Motor neuron (in vitro differentiated cells): ENCODE measurements at places on chromosomes 2 and 18. TPM values are rescaled to one million over a fixed set of nuclear protein-coding genes. Genes with fewer than 3 reads are reported as not detected.

The RAB31 gene
- 5.8 TPM in 2 replicates for total RNA-seq

The MFSD2B gene
- 0.32 and 0.63 TPM in 2 replicates for total RNA-seq

The CFAP53 gene
- total RNA-seq: 0.54 TPM in 2 replicates

The ZNF397 gene
- total RNA-seq: 48.0 and 53.1 TPM in 2 replicates

The TMEM247 gene
- not detected in 2 replicates for total RNA-seq

The MC5R gene
- not detected in 2 replicates for total RNA-seq

The RHOB gene
- total RNA-seq: 53.0 and 53.9 TPM in 2 replicates

The PKDCC gene
- 36.5 and 39.5 TPM in 2 replicates for total RNA-seq

The MYOM1 gene
- total RNA-seq: 0.42 and 0.60 TPM in 2 replicates

The CYP27C1 gene
- total RNA-seq: 0.18 and 1.6 TPM in 2 replicates

The KCTD1 gene
- 20.3 and 21.5 TPM in 2 replicates for total RNA-seq

The CCBE1 gene
- total RNA-seq: 0.32 and 0.71 TPM in 2 replicates

The ZNF407 gene
- total RNA-seq: 23.5 and 23.6 TPM in 2 replicates

DNA sequence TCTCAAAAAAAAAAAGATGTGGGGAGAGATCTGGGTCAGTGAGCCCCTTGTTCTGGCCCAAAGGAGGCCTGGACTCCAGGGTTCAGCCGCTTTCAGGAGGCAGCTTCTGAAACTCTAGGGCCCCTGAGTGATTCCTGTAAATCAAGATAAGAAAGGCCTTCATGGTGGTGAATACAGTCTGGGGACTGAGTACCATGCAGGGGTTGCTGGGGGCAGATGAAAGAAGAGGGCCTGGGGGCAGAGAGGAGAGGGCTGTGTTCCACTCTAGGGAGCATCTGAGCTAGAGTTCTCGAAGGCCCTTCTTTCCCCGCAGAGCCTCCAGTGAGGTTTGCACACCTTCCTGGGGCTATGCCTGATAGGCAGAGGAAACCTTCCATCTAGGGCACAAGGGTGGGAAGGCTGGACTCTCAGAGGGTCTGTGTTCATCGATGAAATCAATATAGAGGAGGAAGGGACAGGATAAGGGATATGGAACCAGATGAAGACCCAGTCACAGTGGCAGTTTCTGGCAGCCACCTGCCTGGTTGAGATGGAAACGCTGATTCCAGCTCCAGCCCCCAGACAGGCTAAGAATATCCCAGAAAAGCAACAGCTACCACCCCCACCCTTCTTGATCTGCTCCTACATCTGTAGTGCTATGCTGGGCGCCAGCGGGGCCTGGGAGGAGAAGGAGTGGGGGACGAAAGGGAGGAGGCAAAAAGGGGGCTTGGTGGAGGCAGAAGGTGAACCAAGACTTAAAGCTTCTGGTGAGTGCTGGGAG lies 4.7 kb upstream of the CDK5R2 start:
- ATAC-seq: no peak

DNA sequence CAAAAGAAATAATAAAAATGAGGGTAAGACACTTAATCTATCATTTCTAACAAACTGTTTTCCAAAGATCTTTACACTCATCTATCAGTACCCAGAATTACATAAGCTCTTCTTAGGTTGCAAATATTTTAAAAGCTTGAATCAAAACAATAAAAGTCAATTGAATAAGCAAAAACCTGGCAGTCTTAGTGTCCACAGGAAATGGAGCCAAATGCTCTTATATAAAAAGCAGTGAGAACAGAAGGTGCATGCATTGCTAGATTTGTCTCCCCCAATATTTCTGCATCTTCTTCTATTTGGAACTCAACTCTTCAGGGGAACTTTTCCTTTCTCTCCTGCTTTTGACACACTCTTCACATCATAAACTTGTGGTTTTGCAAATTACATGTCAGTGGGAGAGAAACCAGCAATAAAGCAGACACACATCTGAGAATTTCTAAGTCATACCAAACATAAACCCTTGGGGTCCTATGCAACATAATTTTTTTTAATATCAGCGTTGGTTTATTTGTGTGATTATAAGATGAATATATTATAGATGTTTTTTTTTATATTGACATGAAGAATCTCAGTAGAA lies 343.9 kb upstream of the ACVR2A start:
- no peak for ATAC-seq

DNA sequence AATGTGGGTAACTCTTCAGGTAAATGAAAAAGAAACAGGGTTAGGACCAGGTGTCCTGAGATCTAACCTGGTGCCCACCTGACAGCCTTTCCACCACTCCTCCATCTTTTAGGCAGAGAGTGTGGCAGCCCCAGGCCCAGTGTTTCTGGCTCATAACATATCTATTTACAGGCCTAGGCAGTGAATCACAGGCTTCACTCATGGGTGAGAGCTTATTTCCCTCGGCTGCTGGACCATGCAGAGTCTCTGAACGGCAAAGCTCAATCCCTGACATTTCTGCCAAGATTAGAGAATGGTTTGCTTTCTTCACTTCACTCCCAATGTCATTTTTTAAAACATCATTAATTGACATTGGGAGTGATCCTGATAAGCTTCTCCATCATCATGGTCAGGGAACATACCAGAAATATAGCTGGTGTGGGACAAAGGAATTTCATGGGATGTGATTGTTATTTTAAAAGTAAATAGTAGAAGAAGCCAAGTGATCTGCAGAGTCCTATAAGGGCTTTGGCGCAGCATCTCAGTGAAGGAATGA lies 323.9 kb downstream of the SETBP1 start:
- ATAC-seq: no peak

DNA sequence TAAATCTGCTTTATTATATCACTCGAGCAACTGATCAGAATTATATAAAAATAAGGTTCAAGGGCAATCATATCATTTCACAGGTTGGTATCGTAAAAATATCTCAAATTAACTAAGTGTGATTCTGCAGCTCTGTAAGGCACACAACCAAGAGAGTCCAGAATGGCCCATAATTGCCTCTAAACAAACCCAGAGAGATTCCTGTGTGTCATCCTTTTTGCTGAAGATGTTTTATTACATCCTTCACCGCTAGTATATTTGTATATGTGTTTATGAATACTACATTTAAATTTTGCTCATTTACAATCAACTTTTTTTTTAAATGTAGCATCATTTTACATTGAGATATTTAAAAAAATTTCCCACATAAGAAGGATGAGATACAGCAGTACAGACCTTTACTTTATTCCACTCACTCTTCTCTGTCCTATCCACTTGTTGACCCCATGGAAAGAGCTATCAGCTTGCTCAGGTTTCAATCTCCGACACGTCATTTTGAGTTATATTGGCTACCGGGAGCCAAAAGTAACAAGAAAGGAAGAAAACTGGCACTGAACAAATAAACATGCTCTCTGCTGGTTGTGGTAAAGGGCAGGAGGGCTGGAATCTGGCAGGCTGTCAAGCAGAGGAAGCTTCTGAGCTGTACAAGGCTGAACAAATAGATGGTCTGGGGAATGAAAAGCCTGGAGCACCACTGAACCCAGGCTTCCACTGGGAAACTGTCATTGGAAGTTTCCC lies 23.1 kb downstream of the PLA2R1 start:
- ATAC-seq: no peak

DNA sequence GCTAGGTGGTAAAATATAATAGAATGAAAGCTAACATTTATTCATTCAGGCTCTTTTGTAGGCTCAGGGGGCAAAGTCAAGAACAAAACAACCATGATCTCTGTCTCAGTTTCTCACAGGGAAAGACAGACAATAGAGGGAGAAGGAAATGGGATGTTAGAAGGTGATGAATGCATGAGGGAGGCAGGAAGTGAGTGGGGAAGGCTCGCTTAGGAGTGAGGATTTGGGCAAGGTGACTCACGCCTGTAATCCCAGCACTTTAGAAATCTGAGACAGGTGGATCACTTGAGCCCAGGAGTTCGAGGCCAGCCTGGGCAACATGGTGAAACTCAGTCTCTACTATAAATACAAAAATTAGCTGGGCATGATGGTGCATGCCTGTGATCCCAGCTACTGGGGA lies 88.4 kb downstream of the CTIF start:
- ATAC-seq: no peak

DNA sequence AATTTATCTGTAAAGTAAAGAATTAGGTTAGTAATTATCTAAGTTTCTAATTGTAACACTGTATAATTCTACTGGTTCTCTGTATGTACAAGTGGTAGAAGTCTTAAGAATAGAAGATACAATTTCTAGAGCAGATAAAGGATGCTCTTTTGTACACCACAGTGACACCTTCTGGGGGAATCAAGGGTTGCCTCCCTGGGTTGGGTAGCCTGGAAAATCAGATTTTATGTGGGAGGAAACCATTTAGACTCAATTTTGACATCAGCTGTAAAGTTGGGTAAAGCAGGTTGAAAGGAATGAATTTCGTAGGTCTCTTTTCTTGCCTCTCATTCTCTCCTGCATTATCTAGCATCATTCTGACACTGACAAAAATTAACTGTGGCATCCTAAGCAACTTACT lies 354.8 kb downstream of the DCC start:
- ATAC-seq: no peak

DNA sequence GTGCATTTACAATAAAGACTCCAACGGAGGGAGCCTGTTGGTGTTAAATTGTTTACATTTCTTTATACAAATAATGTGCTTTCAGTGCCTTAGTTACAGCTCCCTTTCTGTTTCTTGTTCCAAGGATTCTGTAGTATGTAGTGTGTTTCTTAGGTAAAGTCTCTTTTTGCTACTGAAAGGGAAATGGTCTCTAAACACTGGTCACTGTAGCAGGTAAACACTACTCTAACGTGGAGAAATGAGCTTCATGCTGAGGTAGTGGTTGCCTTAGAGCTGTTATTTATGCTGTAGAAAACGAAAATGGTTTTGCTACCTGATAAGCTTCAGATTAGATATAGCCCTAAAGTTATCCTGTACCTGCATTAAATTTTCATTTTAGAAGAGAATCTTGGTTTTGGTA lies 163.6 kb downstream of the CAPN13 start:
- ATAC-seq: no peak

DNA sequence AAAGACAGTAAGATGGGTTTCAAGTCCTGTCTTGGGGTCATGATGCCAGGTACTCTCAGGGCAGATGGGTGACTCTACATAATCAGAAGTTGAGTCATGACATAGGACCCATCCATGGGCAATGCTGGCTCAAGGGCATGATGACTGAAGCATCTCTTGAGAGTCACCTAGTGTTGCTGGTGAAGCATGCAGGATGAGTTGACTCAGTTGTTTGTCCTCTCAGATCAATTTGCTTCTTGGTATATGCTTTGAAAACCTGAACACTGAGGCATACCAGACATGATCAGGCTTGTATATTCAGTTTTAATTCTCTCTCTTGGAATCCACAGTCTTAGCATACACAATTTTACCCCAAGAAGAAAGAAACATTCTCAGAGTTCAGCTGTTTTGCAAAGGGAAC lies 658.9 kb upstream of the NXPH2 start:
- no peak for ATAC-seq

DNA sequence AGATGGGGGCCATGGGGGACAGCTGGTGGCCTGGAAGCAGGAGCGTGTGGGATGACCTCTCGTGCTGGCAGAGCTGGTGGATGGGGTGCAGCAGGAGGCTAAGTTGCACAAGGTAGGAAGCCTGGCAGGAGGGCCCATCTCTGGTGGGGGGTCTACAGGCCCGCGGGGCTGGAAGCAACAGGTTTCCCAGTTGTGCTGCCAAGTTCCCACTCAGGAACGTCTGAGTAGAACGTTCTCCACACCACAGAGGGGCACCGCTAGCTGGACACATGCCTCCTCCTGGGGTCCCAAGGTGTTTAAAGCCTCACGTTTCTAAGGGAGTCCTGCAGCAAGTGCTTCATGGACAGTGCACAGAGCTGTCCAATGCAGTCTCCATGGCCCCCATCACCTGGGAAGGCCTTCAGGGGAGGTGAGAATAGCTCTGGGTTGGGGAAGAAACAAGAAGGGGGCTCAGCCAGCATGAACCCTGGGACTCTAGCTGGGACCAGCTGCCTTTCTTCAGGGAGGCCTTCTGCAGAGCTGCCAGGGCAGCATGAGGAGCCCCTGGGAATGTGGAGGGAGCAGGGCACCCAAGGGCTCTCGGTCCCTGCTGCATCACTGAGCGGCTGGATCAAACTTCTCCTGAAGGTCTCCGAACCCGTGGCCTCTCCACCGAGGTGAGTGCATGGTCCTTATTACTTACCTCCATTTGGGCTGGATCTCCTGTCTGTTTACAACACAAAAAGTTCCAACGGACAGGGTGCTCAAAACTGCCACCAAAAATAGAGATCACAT lies 80.0 kb downstream of the TWIST2 start:
- no peak for ATAC-seq

DNA sequence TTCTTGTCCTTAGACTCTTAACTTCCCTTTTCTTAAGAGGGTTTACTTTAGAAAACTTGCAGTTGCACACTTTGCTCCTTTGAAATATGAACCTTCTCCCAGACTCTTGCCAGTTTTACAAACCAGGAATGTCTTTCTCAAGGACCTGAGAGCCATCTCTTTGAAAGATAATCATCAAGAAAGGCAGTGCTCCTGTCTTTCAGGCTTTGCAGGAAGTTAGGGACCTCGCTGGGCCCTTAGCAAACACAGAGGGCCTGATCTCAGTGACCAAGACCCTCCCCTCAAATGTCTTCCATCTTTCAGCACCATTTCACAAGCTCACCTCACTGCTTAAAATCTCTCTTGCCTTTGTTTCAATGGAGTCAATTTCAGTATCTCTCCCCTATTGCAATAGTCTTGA lies 32.0 kb upstream of the NYAP2 start:
- no peak for ATAC-seq

DNA sequence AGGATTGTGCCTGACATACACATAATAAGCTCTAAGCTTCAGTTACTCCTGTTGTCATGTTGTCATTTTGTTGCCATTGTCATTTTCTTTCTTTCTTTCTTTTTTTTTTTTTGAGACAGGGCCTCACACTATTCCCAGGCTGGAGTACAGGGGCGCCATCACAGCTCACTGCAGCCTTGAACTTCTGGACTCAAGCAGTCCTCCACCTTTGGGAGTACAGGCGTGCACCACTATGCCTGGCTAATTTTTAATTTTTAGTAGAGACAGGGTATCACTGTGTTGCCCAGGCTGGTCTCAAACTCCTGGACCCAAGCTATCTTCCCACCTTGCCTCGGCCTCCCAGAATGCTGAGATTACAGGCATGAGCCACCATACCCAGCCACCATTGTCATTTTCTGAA lies 30.9 kb upstream of the SCLY start:
- ATAC-seq: no peak

DNA sequence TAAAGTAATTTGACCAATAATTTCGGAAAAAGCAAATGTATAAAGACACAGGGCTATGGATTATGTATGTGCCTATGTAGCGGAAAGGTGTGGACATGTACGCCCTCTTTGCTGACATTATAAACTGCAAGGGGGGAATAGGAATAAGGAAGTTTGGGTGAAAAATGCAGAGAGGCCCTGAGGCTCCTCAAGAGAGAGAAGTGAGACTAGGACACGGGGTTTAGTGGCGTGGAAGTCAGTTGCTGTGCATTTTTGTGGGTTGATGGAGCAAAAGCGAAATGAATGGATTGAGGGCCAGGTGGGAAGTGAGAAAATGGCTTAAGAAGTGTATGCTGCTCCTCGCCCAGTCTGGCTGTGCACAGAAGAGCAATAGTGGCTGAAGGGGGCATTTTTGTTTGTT lies 96.2 kb upstream of the B3GNT7 start:
- ATAC-seq: no peak

DNA sequence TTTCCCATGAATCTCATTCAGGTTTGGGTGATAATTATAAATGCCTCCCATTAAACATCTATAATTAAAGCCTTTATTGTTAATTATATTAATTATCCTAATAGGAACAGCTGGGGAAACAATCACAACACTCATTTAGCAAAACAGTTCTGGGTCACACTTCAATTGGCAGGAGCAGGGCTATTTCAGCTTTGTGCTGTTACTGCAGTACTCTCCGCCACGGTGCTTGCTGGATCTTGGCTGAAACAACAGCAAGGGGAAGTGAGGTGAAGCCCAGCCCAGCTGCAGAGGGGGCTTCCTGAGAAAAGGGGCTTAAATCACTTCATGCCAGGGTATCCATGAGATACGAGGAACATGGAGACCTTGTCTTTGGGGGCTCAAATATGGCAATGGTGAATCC lies 79.5 kb upstream of the SOX11 start:
- ATAC-seq: no peak
